ENCODE measurements at places on chromosomes 7 and 10.

DNA sequence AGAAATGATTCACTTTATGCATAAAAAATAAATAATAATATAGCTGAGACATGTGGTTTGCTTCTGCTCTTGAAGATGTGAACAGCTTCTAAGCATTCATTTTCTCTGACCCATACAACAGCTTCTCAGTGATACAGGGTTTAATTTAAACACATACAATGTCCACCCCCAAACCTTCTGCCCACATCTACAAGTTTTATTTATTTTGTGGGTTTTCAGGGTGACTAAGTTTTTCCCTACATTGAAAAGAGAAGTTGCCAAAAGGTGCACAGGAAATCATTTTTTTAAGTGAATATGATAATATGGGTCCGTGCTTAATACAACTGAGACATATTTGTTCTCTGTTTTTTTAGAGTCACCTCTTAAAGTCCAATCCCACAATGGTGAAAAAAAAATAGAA is 17.2 kb downstream of the INHBA start:
- DNase-seq: no peak

GRCh38 chr10:5515948-5516761 is 8.6 kb upstream of the CALML3 start:
- DNase-seq: no peak

GRCh38 chr10:32072025-32072800 is 16.0 kb upstream of the KIF5B start:
- no peak for DNase-seq

DNA sequence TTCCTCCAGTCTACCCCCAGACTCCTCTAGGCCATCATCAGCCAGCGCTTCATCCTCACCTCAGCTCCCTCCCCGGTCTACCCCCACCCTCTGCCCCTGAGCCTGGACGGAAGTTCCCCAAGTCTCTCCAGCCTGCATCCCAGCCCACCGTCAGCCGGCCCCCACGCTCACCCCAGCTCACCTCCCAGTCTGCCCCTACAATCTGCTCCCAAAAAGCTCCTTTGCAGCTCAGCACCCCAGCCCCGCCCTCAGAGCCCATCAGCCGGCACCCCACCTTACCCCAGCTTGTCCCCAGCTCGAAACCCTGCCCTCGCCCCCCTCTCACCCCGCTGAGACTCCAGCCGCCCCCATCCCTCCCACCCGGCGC is 322 bp upstream of the RAMP3 start:
- DNase-seq: no peak

- DNase-seq: no peak
Observed at GRCh38 chr10:34526758-34527730, 288.1 kb downstream of the PARD3 start.

DNA sequence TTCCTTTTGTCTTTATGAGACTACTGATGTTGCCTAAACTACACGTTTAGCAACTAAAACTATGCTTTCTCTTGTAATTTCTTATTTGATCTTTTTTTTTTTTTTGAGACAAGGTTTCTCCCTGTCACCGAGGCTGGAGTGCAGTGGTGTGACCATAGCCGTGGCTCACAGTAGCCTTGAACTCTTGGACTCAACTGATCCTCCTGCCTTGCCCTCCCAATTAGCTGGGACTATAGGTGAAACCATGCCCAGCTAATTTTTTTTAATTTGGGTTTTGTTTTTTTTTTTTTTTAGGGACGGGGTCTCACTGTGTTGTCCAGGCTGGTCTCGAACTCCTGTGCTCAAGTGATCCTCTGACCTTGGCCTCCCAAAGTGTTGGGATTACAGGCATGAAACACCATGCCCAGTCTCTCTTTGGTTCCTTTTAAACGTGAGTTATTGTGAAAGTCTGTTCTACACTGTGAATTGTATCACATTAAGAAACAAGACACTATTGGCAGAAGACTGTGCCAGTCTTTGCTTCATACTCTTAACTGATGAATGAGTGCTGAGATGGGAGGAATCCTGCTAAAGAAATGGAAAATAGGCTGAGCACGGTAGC is 6.4 kb downstream of the TMEM248 start:
- no peak for DNase-seq

DNA sequence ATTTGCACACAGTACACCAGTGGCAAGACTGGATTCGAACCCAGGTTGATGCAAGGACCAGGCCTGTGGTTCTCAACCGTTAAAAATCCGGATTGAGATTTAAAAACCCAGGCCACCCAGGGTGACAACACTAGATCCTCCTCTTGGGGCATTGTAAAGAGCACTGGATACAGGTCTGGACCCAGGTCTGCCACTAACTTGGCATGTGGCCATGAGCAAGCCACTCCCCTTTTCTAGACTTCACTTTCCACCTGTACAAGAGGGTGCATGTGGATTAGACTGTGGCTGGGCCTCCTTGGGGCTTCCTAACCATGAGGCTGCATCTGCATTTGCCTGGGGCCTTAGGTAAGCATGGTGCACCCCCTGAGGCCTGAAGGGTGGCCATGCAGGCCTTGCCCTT is 21.7 kb upstream of the SLC29A3 start:
- DNase-seq: no peak

GRCh38 chr10:53005612-53006345 is 233.2 kb upstream of the MBL2 start:
- no peak for DNase-seq

DNA sequence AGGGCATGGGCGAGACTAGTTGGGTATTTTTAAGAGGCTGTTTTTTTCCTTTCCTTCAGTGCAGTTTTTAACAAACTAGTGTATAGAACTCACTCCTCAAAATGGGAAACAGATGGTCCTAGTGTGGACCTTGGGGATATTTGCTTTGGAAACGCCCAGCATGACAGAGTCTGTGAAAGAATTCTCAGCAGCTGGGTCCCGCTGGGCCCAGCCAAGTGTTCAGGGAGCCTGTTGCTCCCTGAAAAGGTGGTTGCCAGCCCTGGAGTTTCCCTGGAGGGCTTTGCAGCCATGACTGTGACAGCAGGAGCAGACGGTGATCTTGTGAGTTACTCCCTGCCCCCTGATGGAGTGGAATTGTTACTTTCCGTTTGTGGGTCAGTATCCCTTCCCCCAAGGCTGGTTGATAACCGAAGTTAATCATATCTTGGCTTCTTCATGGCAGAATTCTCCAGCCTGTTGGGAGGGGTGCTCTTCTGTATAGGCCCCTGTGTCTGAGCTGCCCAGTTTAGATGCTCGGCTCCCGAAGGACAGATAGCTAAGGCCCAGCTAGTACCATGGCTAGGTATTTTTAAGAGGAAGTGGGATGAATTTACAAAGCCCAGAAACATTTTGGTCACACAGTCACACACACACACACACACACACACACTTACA is 278.6 kb upstream of the HABP2 start:
- DNase-seq: no peak

- no peak for DNase-seq
Observed at GRCh38 chr7:155825336-155825735, 13.1 kb upstream of the SHH start.

DNA sequence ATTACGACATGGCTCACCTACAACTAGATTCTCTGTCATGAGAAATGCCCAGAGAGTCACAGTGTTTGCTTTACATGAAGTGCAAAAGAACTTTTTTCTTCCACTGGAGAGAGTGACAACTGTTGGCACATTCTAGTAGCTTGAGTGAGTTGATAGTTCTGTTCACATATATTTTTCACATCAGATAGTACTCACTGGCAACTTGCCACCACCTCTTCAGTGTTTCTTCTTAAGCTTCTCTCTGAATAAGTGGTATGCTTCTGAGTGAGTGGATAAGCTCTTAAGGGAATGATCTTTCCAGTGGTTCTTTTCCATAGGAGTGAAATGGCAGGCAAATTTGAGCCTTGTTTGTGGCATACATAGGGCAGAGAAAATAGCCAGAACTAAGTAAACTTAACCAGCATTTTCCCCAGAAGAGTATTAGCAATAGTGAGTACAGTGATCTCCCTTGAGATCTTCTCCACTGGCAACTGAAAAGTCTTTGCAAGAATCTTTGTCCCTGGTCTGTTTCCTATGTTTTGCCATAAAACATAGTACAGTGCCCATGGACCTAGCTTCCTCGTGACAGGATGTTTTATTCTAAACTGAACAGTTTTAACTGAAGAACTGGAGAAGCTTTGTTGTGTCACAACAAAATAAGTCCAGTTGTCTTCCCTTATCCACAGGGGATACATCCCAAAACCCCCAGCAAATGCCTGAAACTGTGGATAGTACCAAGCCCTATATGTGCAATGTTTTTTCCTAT is 125.4 kb upstream of the CDK13 start:
- DNase-seq: no peak

DNA sequence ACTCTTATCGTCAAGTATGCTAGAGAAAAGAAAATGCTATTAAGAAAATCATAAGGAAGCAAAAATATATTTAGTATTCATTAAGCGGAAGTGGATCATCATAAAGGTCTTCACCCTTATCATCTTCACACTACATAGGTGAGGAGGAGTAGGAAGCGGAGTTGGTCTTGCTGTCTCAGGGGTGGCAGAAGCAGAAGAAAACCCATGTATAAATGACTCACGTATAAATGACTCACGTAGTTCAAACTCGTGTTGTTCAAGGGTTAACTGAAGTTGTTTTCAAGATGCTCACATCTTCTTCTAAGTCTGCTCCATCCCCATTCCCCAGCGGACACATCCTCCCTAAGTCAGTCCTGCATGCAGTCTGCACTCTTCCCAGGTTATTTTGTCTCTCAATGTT is 72.4 kb downstream of the SFMBT2 start:
- DNase-seq: no peak

GRCh38 chr7:199483-200249 is 7.3 kb downstream of the FAM20C start:
- DNase-seq: no peak

DNA sequence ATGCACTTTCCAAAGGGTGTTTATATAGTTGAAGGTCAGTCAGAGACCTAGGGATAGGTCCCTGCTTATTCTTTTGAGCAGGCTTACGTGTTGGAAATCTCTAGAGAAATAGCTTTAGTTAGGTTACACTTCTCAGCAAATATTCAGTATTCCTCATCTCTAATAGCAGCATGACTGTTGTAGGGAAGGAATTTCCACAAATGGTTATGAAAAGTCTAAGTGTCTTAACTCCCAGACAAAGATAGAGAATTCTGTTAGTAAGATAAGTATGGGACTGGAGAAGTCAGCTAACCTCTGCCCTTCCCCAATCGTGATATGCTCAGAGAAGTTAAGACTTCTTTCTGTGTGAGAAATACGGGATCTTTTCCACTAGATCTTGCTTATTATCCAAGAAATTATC is 16.5 kb downstream of the SGPL1 start:
- no peak for DNase-seq

DNA sequence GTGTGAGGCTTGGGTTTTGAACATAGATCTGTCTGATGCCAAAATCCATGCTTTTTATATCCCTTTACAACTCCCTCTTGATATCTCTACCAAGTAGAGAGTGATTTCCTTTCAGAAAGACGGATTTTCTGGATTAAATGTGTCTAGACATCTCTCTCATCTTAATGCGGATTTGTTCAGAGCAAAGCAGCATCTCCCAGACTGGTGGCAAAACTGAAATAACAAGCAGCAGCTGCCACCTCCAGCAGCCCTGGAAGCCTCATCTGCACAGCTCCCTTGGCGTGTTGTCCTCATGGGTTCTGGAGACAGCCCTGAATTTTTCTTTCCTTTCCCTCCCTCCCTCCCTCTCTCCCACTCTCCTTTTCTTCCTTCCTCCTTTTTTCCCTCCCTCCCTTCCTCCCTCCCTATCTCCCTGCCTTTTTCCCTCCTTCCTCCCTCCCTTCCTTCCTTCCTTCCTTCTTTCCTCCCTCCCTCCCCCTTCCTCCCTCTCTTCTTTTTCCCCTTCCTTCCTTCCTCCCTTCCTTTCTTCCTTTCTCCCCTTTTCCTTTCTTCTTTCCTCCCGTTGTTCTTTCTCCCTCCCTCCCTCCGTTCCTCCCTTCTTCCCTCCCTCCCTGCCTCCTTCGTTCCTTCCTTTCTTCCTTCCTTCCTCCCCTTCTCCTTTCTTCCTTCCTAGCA is 639.9 kb downstream of the TYW1 start:
- no peak for DNase-seq

GRCh38 chr10:125976960-125977605 is 80.7 kb downstream of the FANK1 start:
- no peak for DNase-seq

GRCh38 chr7:74267756-74268565 is 13.8 kb upstream of the RFC2 start:
- no peak for DNase-seq

DNA sequence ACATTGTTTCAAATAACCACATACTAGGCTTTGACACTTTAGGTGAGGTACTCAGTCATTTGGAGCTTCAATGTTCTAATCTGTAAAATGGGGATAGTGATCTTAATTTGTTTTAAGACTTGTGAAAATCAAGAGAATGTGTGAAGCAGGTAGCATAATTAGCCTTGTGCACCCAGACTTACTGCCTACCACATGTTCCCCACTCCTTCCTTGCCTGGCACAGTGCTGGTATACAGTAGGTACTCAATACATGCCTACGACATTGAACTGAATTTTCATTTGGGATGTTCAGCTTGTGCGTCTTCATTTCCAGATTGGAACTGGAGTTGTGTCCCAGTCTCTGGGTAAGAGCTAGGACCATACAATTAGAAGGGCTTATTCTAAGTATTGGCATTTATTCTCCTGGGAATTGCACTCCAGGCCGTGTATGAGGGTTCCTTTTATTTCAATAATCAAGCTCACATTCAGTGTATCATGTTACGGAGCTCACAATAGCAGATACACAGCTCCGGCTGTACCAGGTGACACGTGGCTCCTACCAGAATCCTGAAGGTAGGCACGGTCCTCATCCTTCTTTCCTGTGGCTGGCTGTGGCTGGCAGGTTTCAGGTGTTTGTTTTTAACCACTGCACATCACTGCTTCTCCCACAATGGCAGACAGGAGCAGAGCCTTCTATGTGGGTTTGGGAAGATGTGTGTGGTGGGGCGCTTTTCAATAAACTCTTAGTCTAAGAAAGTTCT is 109.4 kb upstream of the PDCD4 start:
- DNase-seq: no peak

- DNase-seq: no peak
Observed at GRCh38 chr7:134787064-134787463, 7.6 kb downstream of the CALD1 start.

- no peak for DNase-seq
Observed at GRCh38 chr10:29191674-29192073, 97.2 kb upstream of the LYZL1 start.

- DNase-seq: no peak
Observed at GRCh38 chr10:91885362-91886079, 23.8 kb downstream of the FGFBP3 start.

DNA sequence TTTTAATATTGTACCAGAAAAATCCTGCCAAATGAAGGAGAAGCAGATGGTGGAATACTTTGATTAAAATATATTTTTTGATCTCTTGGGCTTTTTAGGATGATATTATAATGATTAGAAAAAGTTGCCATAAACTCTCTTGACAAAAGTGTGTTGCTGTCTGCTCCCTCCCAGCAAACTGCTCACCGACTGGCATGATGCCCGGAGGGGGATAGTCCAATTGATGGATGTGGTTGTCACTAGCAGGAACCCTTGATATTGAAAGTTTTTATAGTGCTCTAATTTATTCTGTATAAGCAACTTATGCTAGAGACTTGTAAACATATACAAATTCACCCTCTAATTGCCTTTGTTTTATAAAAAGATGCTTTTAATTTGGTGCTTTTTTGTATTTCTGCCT is 114.0 kb downstream of the DNAH11 start:
- DNase-seq: no peak

- DNase-seq: peak; percentile 7
Observed at GRCh38 chr10:32004161-32004591, 52.0 kb downstream of the KIF5B start.

Data from B cell (primary cell).